Lung (tissue), 17 donors: ENCODE measurements at places on chromosomes 13 and 19. TPM values are rescaled to one million over a fixed set of nuclear protein-coding genes. Genes with fewer than 3 reads are reported as not detected.

The BST2 gene
- 49.8 TPM for total RNA-seq

The URAD gene
- total RNA-seq: not detected

The SNAPC2 gene
- 32.1 TPM for total RNA-seq

The NCR1 gene
- total RNA-seq: 0.63 TPM

The ATP7B gene
- total RNA-seq: 6.8 TPM

The AP1M2 gene
- total RNA-seq: 57.6 TPM

The ZNF497 gene
- 3.8 TPM for total RNA-seq

The IGFL2 gene
- not detected for total RNA-seq

The KLK12 gene
- total RNA-seq: 7.3 TPM

The GAPDHS gene
- not detected for total RNA-seq

The ZNF543 gene
- total RNA-seq: 5.2 TPM

The CPAMD8 gene
- 143 TPM for total RNA-seq

The FAM124A gene
- 2.0 TPM for total RNA-seq

The ZNF470 gene
- total RNA-seq: 4.3 TPM

DNA sequence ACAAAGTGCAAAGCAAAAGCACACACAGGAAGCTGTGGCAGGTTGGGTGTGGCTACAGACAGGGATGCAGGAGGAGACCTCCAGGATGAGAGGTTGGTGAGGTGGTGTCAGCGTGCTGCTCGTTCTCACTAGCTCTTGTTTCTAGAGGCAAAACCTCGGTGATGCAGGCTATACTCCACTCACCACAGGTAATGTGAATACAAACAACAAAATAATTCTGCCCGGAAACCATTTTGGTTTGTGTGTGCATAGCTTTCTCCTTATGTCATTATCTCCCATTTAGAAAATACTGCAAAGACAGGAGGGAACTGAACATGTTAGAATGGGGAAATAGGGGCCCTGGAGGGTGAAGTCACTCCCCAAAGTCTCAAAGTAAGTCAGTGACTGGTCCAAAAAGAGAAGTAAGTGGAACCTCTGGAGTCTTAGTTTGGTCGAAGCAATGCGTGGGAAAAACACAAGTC, 9.4 kb downstream of the LCP1 start:
- no peak for DNase-seq

DNA sequence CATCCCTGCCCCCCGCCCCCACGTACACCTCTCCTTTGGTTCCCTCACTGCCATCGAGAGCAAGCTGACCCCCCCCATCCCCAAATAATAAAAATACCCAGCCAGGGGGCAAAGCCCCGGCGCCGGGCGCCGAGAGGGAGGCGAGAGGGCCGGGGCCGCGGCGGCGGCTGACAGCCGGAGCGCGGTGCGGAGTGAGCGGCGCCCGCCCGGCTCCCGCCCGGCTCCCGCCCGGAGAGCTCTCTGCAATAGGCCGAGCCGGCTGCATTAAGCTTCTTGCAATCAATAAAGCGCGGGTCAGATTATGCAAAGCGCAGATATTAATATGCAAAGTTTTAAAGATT, 40.9 kb downstream of the DEDD2 start:
- DNase-seq: no peak

DNA sequence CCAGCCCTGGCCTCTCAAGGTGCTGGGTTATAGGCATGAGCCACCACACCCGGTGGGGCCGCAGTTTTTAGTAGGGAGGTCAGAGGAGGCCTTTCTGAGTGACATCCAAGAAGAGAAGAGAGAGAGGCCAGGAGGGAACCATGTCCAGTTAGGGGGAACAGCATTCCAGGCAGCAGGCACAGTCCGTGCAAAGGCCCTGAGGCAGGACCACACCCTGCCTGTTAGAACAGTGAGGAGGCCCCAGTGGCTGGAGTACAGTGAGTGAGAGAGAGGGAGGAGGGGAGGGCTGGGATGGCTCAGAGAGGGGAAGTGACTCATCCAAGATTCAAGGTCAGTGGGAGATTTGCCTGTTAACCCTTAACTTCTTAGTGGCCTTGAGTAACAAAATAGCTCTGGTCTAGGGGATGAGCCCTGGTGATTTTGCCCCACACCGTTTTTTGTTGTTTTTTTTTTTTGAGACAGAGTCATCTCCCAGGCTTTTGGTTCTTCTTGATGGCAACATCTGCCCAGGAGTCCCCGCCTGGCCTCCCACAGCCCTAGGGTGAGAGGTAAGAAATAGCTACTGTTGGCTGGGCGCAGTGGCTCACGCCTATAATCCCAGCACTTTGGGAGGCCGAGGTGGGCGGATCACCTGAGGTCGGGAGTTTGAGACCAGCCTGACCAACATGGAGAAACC, 2.7 kb upstream of the PLIN3 start:
- DNase-seq: no peak

DNA sequence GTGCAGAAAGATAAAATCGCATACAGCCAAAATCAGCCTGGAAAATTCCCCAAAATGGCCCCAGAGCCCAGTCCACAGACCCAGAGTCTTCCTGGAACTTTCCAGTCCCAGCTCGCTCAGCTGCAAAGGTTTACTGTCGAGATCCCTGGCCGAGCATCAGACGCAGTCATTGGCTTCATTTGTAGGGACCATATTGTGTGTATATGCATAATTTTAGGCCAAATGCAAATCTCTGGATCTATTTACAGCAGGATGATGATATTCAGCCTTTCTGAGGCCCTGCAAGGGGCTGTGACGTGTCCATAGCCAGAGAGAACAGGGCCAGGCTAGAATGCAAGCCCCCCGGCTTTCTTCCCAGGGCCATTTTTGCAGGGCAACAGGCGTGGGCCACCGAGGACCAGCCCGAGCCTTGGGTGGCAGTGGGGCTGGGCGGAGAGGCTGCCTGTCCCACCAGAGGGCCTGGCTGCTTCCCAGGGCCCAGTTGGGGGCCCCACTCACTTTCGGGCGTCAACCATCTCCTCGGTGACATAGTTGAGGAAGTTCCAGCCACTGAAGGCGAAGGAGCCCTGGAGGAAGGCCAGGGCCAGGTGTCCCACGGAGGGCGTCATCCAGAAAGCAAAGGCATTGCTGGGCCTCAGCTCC, 13.7 kb downstream of the SLC7A10 start:
- peak; percentile 20 for DNase-seq

- DNase-seq: no peak
Measured at GRCh38 chr19:16542910-16543472, 754 bp upstream of the CHERP start.

DNA sequence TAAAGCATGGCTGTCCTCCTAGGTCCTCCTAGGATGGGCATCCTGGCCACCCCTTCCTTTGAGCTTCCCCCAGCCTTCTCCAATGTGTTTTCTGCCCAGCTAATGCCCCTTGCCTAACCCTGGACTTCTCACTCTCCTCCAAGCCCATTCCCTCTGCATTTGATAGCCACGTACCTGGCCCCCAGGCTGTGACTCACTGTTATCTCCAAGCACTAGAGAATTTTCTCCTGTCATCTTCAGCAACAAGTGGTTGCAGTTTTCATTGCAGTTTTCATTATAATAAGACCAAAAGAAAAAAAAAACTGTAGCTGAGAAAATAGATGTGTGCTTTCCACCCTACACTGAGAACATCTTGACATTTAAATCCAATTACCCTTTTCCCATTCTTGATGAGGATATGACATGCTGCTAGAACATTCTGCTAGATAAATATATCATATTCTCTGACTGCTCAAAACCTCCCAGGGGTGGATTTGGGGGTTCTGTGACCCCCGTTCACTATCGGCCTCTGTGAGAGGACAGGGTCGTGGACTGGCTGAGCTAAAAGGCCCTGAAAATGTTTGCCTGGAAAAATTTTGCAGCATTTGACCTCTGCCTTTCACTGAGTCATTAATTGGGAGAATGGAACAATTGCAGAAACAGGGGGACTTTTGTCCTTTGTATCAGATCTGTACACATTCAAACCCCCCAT, 58.8 kb upstream of the KCTD15 start:
- DNase-seq: no peak

- peak; percentile 22 for DNase-seq
Measured at GRCh38 chr19:1112268-1113029, 8.7 kb downstream of the GPX4 start.

- DNase-seq: no peak
Measured at GRCh38 chr13:99178636-99179035, 22.0 kb upstream of the UBAC2 start.

- DNase-seq: no peak
Measured at GRCh38 chr19:15532779-15533521, 24.6 kb downstream of the CYP4F22 start.

GRCh38 chr13:93847162-93847561, 620.6 kb downstream of the GPC6 start:
- DNase-seq: no peak

DNA sequence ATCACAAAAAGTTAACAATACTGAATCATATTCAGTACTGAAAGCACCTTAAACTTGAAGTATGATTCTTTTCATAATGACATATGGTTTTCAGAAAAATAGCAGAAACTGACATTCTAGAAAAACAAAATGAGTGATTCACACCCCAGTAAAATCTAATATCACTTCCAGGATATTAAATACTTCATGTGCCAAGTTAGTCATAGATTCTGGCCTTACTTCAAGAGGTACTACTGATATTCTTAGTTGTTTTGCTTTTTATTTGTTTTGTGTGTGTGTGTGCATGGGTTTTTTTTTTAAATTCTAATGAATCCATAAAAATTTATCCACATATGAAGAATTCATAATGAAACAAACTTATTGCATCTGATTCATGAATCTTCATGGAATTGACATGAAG, 207.9 kb upstream of the UFM1 start:
- no peak for DNase-seq

- peak; percentile 95 for DNase-seq
Measured at GRCh38 chr13:108525827-108526226, 103.6 kb upstream of the MYO16 start.

GRCh38 chr13:62767473-62767872, 1351.8 kb upstream of the PCDH20 start:
- DNase-seq: no peak

GRCh38 chr19:55383279-55384130, 587 bp downstream of the TMEM238 start:
- DNase-seq: peak; percentile 76

GRCh38 chr13:111031531-111031961, 83.6 kb upstream of the ARHGEF7 start:
- no peak for DNase-seq

- peak; percentile 43 for DNase-seq
Measured at GRCh38 chr19:42216653-42217519, 591 bp downstream of the DEDD2 start.

DNA sequence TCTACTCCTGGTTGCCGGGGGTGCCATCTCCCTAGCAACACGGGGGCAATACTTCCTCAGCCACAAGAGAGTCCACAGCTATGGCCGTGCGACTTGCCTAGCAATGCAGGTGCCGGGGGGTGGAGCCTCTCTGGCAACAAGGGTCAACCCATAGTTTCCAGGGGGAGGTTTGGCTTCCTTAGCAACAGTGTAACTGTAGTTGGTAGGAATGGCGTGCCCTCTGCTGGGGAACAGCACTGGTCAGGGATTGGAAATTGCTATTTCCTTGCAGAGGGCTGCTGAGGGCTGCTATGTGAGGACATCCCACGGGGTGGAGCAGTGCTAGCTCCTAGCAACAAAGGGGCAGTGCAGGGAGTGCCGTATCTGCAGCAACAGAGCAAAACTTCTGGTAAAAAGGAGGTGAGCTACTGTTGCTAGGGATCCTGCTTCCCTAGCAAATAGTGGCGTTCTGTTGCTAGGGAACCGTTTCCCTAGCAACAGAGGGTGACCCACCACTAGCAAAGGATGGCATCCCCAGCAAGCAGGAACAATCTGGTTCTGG, 7.0 kb upstream of the TMC4 start:
- DNase-seq: peak; percentile 58

DNA sequence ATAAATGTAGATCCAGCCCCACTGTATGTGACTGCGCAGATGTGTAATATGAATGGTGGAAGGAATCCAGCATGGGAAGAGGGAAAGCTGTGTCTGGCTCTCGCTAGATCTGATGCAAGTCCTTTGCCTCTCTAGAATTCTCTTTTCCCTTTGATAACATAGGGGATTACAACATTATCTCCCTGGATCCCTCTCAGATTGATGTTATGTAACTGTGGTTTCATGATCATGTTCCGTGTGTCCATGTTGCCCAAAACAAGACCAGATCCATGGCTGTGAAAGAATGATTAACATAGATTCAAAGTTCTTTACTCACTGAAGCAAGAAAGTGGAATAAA, 184.0 kb upstream of the UBL3 start:
- DNase-seq: no peak

- DNase-seq: no peak
Measured at GRCh38 chr13:52677823-52678222, 25.2 kb downstream of the SUGT1 start.

DNA sequence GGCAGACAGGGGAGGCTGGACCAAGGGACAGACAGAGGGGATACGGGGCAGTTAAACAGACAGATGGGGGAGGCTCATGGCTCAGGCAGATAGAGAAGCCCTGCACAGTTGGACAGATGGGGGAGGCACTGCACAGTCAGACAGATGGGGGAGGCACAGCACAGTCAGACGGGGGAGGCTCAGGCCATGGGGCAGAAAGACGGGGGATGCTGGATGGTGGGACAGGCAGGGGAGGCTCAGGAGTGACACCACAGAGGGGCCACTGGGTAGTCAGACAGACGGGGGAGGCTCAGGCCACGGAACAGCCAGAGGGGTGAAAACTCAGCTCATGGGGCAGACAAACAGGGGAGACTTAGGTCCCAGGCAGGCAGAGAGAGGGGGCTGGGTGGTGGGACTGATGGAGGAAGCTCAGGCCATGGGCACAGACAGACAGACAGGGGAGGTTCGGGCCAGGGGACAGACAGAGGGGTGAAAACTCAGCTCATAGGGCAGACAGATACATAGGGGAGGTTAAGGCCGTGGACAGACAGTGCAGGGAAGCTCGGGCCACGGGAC, 886 bp downstream of the MFSD12 start:
- DNase-seq: no peak

DNA sequence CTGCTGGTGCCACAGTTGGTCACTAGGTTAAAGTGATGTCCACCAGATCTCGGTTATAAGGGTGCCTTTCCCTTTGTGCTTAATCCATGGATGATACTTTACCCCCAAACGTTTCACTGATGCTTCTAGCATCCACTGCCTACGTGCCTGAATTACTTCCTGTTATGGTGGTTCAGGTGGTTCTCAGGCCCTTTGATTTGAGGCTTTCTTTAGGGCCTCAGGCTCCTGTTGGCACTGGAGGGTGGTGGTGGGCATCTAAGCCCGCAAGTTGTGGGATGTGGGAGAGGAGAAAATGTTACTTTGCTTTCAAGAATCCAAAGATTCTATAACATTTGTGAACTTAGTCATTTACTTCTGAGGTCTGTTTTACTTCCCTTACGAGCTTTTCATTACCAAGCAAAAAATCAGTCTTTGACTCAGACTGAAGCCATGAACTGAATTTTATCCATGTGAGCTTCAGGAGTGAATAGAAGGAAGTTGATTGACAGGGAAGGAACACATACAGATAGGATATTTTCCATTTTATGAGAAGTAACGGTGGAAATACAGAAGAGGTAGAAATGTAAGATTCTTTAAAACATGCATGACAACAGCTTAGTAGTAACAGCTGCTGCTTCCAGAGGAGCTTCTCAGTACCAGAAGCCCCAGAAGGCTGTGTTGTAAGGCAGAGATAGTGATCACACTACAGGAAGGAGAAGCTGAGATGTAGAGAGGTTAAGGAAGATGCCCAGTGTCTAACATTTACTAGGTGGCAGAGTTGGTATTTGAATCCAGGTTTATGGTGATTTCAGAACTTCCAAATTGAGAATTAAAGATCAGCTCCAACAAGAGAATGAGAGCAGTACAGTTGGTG, 65.0 kb downstream of the ARHGEF7 start:
- no peak for DNase-seq

- DNase-seq: peak; percentile 17
Measured at GRCh38 chr13:50650592-50651504, 192.6 kb downstream of the DLEU7 start.
